ENCODE measurements at places on chromosomes 3 and 15. TPM values are rescaled to one million over a fixed set of nuclear protein-coding genes. Genes with fewer than 3 reads are reported as not detected.

TEX9 gene
- polyA plus RNA-seq = 3.5 TPM

SPTSSB gene
- polyA plus RNA-seq = 3.3 TPM

CHRM5 gene
- polyA plus RNA-seq = 0.16 TPM

ITGA11 gene
- polyA plus RNA-seq = 0.21 TPM

AP3S2 gene
- polyA plus RNA-seq = 12.2 TPM

SIDT1 gene
- polyA plus RNA-seq = 12.6 TPM

CPLX3 gene
- polyA plus RNA-seq = 1.1 TPM

RGMA gene
- 5.7 TPM for polyA plus RNA-seq

TRIM71 gene
- 0.09 TPM for polyA plus RNA-seq

GPR27 gene
- polyA plus RNA-seq = 1.7 TPM

BOC gene
- polyA plus RNA-seq = 5.7 TPM

OCA2 gene
- 1.2 TPM for polyA plus RNA-seq

SI gene
- polyA plus RNA-seq = 0.02 TPM

TM4SF18 gene
- polyA plus RNA-seq = 0.66 TPM
